ENCODE measurements at places on chromosomes 2 and 18. TPM values are rescaled to one million over a fixed set of nuclear protein-coding genes. Genes with fewer than 3 reads are reported as not detected.

SATB2 gene
- total RNA-seq: 5.4 TPM

ALLC gene
- total RNA-seq: not detected

CLEC4F gene
- total RNA-seq: 0.11 TPM

LIMS3 gene
- 1.1 TPM for total RNA-seq

DNA sequence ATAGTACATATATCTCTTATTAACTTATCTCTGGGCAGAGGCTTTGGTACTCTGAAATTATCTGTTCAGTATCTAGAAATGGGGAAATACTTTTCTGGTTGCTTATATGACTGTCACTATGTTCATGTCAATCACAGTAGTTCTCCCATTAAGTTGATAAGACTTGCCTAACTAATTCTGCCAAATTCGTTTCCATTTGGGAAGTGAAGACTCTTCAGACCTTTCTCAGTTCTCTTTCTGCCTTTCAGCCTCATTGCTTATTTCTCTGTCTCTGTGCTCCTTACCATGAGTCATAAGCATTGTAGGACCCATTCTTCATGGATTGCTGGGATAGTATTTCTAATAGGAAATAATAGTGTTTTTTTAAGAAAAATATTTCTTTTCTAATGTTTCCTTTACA is 113.5 kb downstream of the PHLPP1 start:
- no peak for DNase-seq

GRCh38 chr2:240455272-240455646 is 19.8 kb downstream of the GPC1 start:
- no peak for DNase-seq

GRCh38 chr2:105055613-105056012 is 17.7 kb downstream of the MRPS9 start:
- no peak for DNase-seq

DNA sequence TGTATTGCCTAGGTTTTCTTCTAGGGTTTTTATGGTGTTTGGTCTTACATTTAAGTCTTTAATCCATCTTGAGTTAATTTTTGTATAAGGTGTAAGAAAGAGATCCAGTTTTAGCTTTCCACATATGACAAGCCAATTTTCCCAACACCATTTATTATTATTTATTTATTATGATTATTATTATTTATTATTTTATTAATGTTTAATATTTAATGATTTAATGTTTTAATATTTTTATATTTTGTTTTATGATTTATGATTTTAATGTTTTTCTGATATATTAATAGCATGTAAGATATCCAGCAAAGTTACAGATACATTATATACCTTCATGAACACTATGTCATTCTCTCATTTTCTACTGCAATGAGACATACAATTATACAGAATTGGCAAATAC is 1082.0 kb downstream of the DSC3 start:
- no peak for DNase-seq

GRCh38 chr2:169761251-169761969 is 27.8 kb downstream of the KLHL23 start:
- DNase-seq: no peak

GRCh38 chr18:523561-523960 is 23.1 kb upstream of the COLEC12 start:
- DNase-seq: no peak

GRCh38 chr2:211748339-211748738 is 790.3 kb downstream of the ERBB4 start:
- no peak for DNase-seq
